ENCODE measurements at places on chromosomes 7 and 10.

DNA sequence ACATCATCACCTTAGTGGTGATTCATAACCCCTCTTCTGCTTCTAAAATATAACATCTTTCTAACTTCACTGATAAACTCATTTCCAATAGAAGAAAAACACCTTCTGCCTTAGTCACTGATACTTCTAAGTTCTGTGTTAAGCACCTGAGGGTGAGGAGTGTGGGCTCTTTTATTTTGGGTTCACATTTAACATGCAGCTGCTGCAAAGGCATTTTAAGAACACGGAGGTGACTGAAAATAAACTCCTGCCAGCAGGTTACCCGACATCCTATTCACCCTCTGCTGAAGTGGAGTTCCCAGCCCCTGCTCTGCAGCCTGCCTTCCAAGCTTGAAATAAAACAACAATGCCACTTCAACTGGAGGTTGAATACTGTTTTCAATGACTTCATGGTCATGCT lies 202.9 kb upstream of the PLXNA4 start:
- no peak for DNase-seq

DNA sequence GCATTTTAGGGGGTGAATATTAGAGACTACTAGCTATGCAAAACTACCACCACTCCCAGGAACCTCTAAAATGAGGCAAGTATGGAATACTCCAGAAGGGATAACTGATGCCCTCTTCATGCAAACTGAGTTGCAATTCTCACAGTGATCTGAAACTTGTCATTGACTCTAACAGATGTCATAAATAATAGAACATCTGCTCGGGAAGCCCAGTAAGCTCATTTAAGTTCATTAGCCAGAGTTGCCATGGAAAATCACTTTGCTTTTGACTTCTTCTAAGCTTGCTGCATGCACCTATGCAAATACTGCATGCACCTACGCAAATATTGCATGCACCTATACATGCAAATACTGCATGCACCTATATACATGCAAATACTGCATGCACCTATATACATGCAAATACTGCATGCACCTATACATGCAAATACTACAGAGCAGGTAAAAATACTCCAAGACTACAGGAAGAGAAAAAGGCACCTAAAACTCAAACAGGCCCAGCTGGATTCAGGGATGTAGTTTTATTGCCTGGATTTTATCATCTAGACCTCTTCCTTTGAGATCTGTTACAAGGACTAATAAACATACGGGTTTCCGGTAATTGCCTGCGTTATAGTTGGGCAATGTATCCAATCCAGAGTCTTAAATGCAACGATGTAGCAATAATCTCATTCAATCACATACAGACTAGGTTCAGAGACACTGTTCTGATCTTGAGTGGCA lies 1061.1 kb upstream of the AUTS2 start:
- no peak for DNase-seq

- no peak for DNase-seq
These were observed 95.7 kb upstream of the EEPD1 start for GRCh38 chr7:36057323-36057722.

DNA sequence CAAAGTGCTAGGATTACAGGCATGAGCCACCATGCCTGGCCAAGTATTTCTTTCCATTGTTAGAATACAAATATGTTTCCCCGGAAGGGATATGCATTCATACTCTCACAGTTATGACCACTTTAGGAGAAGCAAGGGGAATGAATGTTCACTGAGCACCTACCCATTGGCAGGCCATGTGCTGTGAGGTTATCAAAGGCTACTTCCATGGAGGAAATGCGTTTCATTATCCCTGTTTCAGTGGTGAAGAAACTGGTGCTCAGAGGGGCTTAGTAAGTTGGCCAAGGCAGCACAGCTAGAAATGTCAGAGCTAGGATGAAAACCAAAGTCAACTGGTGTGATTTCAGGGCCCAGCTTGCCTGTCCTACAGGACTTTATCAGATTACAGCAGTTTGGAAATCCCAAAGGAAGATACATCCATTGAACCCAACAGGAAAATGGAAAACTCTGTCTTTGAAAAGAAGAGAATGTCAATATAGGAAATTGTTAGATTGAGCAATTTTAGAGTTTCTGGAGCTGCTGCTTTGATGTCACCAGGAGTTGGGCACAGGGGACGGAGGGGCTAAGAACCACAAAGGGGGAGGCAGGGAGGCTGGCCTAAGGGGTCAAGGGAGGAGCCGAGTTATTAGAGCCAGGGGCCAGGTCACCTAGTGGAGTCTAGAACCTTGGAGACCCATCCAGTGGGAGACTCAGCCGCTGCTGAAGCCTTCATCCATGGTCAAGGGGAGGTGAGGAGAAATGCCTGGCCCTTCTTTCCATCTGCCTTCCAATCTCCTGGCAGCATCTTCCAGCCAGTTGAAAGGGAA lies 319.8 kb downstream of the FRMD4A start:
- DNase-seq, result no peak

DNA sequence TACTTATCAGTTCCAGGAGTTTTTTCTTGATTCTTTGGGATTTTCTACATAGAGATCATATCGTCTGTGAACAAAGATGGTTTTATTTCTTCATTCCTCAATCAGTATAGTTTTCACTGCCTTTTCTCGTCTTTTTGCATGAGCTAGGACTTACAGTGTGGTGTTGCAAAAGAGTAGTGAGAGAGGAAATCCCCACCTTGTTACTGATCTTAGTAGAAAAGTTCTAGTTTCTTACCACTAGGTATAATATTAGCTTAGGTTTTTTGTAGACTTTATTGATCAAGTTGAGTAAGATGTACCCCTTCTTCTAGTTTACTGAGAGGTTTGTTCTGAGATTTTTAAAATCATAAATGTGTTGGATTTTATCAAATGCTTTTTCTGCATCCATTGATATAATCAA lies 123.3 kb downstream of the TMEM26 start:
- DNase-seq, result no peak

- DNase-seq, result no peak
These were observed 14.7 kb downstream of the FKBP6 start for GRCh38 chr7:73342645-73343044.

DNA sequence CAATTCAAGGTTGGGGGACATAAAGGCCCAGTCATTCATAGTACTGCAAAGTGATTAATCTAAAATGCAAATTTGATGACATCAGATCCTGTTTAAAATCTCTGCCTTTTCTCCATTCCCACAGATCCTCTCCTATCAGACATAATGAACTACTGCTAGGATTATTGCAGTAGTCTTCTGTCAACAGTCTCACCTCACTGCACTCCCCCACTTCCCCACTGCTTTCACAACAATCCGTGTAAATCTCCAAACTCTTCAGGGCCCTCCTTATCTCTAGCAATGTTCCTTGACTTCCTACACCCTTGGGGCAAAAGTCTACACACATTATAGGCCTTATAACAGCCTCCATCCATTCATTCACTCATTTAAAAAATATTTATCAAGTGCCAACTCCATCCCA lies 112.4 kb downstream of the KBTBD2 start:
- no peak for DNase-seq

- DNase-seq, result no peak
These were observed 21.0 kb upstream of the HILPDA start for GRCh38 chr7:128434413-128435326.

GRCh38 chr7:81583090-81583489 lies 186.8 kb downstream of the HGF start:
- no peak for DNase-seq

- no peak for DNase-seq
These were observed 96.8 kb upstream of the AGR3 start for GRCh38 chr7:16978358-16979244.

GRCh38 chr7:101606498-101606923 lies 22.6 kb downstream of the MYL10 start:
- DNase-seq, result no peak

DNA sequence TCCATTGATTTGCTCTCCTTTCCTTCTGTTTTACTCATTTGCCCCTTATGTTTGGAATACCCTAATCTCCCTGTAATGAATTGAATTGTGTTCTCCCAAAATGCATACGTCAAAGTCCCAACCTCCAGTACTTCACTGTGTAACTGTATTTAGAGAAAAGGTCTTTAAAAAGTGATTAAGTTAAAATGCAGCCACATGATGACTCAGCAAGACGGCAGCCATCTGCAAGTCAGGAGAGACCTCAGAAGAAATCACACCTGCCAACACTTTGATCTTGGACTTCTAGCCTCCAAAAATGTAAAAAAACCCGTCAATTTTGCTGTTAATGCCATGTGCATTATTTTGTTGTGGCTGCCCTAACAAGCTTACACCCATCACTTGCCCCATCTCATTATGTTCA lies 85.3 kb upstream of the PCLO start:
- DNase-seq, result no peak

- DNase-seq, result no peak
These were observed 80.2 kb upstream of the NFE2L3 start for GRCh38 chr7:26071622-26072456.

- no peak for DNase-seq
These were observed 24.0 kb upstream of the STEAP2 start for GRCh38 chr7:90187507-90188050.

DNA sequence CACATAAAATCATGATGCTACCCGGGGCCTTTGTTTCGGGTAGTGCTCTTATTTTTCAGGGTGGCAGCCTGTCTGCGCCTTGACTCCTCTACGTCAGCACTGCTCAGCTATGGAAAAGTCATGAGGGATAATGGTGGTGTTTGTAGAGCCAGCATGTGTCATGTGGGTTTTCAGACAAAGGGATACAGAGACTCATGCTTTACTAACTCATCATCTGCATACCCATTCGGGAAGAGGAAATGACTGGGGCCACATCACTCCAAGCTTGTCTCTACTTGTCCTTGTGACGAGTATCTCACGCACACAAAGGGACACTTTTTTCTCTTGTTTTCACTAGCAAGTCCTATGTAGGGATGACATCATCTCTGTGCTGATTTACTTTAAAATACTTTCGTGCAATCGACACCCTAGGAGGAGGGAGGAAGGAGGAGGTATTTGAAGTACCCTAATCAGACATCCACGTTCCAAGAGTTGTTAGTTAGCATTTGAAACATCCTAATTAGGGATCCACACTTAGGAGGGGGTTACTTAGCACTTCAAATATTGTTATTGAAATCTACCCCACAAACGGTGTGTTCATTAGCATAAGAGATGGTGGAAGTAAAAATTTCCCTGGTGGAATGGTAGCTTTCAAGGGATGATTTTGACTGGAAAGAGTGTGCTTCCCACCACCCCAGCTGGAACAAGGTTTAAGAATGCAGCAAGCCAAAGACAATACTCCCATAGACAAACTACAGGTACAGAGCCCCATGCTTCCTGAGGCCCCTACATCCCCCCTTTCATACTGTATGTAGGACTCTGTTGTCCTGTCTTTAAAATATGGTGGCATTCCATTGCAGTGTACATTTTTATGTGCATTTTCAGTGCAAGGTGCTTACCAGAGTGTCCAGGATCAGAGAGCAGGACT lies 52.0 kb downstream of the THNSL1 start:
- DNase-seq, result no peak

DNA sequence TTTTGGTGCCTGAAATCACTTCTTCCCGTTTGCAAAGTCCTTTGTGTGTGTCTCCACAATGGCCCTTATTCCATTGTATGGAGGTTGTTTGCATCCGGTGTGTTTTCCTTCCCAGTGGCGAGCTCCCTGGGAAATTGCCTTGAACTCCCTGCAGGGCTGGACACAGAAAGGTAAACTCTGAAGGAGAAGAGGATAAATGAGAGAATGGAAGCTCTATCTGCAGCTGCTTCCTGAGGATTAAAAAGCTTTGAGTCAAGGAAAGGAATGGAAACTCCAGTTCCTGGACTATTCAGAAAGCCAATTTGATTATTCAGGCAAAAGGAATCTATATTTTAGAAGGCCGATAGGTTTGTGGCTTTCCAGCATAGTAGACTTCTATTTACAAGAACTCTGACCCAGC lies 4.4 kb upstream of the GRK5 start:
- no peak for DNase-seq

GRCh38 chr7:2616387-2617324 lies 15.1 kb upstream of the TTYH3 start:
- DNase-seq, result no peak

DNA sequence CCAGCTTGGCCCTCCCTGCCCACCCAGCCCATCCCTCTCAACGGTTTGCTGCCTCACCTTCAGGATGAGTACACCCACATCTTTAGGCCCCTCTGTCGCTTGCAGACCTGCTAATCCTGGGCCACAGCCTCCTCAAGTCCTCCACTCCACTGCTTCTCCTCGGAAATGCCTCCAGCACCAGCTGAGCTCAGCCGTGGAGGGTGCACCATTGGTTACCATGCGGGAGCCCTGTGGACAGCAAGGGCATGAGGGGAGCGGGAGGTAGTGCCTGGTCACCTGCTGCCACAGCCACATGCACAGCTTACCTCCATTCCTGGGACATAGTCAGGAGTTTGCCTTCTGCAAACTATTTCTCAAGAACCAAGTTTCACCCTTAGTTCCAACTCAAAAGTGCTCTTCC lies 286.3 kb upstream of the ZMIZ1 start:
- no peak for DNase-seq

DNA sequence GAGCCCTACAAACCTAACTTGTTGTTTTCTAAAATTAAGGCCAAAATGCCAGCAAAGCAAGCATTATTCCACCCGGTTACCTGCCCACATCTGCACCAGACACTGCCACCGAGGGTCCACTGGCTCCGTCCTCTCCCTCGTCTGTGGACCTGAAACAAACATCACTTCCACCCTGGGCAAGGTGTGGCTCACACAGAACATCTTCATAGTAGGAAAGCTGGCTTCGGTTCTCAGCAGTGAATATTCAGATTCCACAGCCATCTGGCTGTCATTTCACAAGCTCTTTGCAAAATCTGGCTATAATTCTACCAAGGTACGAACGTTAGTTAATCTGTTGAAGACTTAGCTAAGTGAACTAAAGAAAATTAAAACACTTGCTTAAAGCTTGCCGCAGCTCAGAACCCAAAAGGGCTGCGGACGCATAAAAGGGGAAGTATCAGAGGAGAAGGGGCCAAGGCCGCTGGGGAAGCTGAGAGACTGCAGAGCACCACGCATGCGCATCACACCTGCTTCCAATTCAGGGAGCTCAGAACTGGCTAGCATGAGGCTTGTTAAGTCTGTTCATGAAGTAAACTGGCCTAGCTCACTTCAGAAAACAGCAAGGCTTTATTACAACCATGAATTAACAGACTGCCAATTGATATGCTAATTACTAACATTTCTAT lies 46.1 kb downstream of the PTPRN2 start:
- peak; percentile 10 for DNase-seq

GRCh38 chr10:1738950-1739349 lies 1.6 kb upstream of the ADARB2 start:
- no peak for DNase-seq

- no peak for DNase-seq
These were observed 13.5 kb upstream of the PRPS1L1 start for GRCh38 chr7:18041191-18041590.

DNA sequence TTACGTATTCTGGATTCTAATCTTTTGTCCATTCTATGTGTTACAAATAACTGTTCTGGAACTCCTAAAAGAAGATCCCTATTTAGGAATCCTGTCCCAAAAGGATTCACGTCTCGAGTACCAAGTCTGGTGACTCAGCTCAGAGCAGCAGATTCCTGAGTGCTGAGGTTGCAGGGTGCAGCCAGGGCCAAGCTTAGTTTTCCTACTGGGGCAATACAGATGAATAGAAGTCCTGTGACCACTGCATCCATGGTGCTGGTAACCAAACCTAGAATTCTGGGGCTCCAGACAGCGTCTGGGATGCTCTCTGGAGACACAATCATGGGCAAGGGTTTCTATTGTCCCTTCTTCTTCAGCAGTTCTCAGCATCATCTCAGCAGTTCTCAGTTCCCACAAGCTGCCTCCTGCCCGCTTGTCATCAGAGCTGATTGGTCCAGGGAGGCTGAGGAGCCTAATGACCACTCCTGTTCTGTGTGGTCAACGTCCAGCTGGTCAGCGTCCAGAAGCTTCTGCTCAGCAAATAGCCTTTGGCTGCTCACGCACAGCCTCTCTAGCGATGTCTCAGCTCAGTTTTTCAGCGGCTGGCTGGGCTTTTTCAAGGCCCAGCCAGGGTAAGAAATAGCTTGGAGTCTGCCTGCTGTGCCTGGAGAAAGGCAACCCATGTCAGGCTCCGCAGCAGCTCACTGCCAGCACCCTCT lies 50.4 kb upstream of the C7orf33 start:
- DNase-seq, result no peak

Data from stimulated activated CD4-positive, alpha-beta T cell treated with anti-CD3 and anti-CD28 coated beads, Interleukin-1b, Interleukin-23, amount 100 ng/mL, for 48 hours (primary cell).